ENCODE measurements at places on chromosomes 11 and 22.

GRCh38 chr11:46597155-46597554 is 3.3 kb upstream of the AMBRA1 start:
- no peak for DNase-seq

DNA sequence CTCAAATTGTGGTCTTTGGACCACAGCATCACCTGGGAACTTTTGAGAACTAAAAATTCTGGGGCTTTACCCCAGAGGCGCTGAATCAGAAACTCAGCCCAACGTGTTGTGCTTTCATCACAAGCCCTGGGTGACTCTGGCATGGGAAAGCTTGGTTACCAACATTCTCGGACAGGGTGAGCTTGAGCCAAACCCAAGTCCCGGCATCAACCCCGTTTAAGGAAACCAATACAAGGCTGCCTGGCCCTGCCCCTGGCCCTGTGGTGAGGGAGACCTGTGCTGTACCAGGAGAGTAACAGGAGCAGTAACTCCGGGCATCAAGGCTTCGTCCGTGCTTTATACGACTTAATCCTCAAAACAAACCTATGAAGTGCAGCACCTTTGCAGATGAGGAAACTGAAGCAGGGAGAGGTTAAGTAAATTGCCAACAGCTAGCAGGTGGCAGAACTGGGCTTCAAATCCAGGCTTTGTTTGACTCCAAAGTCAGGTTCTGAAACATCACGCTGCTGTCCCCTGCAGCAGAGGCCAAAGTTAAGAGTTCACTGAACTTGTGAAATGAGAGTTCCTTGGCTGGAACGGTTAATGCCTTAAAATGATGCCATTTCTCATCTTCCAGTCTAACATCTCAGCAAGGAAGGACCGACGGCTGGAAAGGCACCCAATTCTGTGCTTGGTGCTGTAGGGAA is 64.1 kb upstream of the BID start:
- no peak for DNase-seq

DNA sequence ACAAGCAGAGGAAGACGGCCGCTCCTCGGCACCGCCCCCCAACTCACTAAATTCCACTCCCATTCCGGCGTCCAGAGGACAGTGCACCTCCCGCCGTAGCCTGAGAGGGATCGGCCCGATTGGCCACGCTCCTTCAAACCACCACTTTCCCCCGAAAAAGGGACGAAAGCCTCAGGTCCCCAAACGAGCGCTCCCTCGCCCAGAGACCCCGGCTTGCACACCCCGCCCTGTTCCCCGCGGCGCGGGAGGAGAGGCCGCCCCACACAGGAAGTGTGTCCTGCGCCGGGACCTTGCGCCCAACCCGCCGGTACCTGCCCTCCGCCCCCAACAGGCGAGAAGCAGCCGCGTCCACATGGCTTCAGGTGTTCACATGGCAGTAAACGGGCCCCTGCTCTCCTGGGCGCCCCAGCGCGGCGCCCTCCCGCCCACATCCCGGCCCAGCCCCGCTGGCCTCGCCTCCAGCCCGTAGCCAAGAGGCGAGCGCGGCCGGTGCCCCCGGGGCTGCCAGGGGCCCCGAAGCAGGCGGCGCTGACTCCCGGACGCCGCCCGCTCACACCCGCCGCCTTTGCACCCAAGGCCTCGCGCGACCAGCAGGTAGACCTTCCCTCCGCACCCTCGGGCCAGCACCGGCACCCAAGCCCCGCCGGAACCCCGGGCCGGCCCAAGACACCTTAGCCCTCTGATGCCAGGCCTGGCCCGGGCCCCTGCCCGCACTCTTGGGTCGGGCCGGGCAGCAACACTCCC is 849 bp downstream of the TCF20 start:
- DNase-seq = peak; percentile 35

DNA sequence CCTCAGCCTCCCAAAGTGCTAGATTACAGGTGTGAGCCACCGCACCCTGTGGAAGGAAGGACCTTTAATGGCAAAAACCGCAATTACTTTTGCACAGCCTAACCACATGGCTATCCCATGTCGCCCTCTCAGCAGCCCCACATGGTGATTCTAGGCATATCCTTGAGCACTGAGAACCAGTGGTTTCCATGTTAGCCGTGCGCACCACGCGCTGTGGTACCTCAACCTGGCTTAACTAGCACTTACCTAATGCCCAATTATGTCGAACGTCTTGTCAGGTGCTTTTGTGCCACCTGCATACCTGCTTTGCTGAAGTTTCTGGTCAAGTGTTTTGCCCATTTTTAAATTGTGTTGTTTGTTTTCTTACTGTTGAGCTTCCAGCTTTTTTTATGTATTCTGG is 697.9 kb downstream of the BRD1 start:
- no peak for DNase-seq

GRCh38 chr22:29450222-29450621 is 11.8 kb downstream of the RFPL1 start:
- no peak for DNase-seq

DNA sequence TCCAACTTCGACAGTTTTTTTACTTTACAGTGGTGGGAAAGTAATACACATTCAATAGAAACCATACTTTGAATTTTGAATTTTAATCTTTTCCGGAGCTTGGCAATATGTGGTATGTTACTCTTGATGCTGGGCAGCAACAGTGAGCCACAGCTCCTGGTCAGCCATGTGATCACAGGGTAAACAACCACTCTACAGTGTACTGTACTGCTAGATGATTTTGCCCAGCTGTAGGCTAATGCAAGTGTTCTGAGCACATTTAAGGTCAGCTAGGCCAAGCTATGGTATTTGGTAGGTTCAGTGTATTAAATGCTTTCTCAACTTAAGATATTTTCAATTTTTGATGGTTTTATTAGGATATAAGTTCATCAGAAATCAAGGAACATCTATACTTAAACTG is 48.7 kb upstream of the GRIK4 start:
- DNase-seq = no peak

DNA sequence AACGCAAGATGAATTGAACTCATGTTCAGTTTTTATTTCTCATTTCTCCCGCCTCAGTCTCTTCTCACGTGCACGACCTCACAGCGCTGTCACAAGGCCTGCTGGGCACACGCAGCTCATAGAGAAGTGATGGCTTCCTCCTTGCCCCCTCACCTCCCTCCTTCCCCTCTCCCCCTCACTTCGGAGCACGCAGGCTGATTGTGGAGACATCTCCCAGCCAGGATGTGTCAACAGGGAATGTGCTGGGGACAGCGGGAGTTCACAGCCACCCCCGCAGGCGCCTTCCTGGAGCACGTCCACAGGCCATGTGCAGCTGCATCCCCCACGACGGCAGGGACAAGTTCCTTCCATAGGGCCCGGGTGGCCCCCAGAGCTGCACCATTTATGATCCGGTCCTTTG is 29.1 kb upstream of the KRTAP5-6 start:
- DNase-seq = no peak

DNA sequence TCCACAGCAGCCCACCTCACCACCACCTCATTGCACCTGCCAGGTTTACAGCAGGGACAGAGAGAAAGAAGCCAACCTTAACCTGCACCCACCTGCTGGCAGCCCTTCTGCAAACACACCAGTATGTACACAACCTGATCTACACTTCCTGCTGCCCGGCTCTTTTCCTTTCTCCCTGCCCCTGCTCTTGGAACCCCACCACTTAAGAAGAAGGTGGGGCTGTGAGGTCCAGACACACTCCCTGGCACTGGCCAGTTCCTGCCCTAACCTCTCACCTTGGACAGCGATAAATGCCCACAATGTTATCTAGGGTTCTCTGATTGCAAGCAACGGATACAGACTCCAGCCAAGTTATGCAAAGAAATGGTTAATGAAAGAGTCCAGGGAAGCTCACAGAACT is 10.8 kb upstream of the SLC35C1 start:
- DNase-seq = no peak

GRCh38 chr11:63443714-63444113 is 47.3 kb downstream of the PLAAT5 start:
- no peak for DNase-seq

DNA sequence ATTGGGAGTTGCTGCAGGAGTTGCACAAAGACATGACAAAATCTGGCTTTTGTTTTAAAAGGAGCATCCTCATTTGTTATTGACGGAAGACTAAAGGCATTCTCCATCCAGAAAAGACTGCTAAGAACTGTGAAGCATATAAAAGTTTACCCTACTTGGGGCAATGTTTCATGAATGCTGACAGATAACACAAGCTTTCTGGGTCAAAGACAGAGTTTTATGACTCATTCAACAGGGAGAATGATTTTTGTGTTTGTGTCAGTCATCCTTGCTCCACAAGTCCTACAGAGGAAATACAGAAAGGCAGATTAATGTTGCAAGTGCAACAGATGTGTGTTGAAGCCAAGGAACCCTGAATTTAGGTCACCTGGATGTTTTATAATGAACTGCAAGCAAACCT is 2.5 kb downstream of the GLYATL1 start:
- no peak for DNase-seq

DNA sequence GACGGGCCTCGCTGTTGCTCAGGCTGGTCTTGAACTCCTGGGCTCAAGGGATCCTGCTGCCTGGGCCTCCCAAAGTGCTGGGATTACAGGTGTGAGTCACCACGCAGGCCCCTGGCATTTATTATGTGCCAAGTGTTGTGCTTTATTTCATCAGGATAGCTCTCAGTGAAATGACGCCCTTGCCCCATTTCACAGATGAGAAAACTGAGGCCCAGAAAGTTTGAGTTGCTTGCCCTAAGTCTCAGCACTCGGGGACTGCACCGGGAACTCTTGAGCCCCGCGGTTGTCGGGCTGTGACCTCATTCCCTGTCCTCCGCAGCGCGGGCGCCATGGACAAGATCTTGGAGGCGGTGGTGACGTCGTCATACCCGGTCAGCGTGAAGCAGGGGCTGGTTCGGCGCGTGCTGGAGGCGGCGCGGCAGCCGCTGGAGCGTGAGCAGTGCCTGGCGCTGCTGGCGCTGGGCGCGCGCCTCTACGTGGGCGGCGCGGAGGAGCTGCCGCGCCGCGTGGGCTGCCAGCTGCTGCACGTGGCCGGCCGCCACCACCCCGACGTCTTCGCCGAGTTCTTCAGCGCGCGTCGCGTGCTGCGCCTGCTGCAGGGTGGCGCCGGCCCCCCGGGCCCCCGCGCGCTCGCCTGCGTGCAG is 7.3 kb downstream of the USP35 start:
- DNase-seq = no peak

DNA sequence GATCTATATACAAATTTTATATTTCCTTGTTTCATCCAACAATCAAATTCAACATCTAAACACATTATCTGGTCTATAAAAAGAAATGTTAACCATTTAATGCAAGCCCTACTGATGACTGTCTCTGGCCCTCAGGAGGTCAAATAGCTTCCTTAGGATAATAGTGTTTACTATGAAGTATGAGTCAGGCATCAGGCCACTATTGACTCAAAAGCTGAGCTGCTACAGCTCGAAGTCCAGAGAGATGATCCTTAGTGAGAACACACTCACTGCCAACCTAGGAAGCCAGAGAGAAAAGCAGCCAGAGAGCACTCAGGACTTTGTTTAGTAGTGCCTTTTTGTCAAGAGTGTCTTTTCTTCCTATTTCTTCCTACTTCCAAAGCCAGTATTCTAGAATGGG is 171.8 kb downstream of the SOX6 start:
- DNase-seq = no peak

GRCh38 chr11:104984808-104985207 is 16.4 kb upstream of the CASP4 start:
- DNase-seq = no peak

DNA sequence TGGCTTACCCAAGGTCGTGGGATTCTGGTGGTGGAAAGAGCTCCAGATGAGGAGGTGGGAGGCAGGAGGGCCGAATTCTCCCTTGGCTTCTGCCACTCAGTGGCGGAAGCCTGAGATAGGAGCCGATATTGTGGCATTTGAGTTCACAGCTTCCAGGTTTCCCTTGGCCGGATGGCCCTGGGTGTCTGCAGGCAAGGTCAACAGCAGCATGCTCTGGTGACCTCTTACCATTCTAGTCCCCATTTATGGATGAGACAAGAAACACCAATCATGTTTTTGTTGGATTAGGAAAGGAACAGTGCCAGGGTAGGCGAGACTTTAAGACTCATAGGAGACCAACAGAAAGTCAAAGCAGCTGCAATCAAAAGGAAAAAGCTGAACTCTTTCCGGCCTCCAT is 89.7 kb downstream of the GRAMD1B start:
- DNase-seq = no peak

- peak; percentile 42 for DNase-seq
Observed at GRCh38 chr22:42397332-42398249, 34.6 kb downstream of the NFAM1 start.

DNA sequence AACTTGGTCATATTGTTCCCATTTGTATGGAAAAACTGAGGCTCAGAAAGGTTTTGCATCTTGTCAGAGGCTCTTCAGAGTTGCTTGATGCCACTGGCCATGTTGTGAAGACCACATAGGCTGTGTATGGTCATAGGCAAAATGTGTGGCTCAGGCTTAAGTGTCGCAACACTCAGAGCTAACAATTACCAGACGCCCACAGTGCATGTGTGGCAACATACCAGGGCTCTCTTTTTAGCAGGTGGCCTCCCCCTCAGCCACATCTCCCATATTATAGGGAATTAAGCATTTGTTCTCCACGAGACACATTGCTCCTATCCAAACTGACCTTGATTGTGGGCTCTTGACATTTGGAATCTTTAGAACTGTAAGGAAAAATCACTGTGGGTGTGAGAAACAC is 802.5 kb downstream of the DLG2 start:
- no peak for DNase-seq

GRCh38 chr22:20247010-20247505 is 21.1 kb downstream of the RTN4R start:
- no peak for DNase-seq

DNA sequence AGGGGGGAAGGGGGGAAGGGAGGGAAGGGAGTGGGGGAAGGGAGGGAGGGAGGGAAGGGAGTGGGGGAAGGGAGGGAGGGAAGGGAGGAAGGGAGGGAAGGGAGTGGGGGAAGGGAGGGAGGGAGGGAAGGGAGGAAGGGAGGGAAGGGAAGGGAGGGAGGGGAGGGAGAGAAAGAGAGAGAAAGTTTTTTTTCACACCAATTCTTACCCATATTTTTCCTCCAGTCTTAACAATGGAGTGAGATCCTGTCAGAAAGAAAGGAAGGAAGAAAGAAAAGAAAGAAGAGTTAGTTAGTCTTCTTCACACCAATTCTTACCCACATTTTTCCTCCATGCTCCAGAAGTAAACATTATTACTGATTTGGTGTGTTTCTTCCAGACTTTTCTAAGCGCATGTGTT is 3.0 kb upstream of the OR2AT4 start:
- no peak for DNase-seq

- DNase-seq = no peak
Observed at GRCh38 chr11:83151274-83151977, 5.5 kb upstream of the PCF11 start.

Measured in GM12864 (cell line).